Activated CD4-positive, alpha-beta T cell treated with anti-CD3 and anti-CD28 coated beads, Interleukin-2, amount 50 U/mL, for 24 hours (primary cell): ENCODE measurements at places on chromosomes 16 and 17.

DNA sequence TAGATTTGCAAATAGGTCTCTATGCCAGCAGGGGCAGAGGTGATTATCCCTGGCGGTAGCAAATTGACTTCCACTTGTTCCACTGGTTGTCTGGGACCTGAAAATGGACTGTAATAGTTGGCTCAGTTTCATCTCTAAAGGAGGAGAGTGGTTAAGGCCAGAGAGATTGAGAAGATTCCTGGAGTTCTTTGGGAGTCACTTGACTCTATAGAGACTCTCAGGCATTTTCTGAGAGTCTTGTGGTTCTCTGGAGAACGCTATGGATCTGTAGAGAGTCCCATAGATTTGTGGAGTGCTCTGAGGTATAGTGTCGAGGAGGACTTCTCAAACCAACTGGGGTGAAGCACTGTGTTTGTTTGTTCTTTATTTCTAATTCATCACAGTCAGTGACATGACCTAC, 8.9 kb upstream of the PMP22 start:
- no peak for DNase-seq

DNA sequence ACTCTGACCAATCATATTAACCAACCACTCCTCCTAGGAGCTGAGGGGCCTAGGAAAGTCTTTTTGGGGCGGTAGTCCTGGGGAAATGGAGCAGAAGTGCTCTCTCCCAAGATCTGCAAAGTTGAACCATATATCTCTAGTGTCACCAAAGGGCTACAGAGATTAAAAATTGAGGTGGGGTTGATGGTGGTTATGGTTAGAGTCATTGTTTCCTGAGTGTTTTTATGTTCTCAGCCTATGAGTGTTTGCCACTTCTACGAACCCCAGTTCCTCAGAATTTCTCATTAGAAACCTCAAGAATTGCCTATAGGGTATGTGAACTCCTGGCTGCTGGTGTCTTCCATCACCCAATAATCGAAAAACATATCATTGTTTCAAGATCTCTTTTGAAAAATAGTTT, 217.8 kb downstream of the CDRT15L2 start:
- no peak for DNase-seq

DNA sequence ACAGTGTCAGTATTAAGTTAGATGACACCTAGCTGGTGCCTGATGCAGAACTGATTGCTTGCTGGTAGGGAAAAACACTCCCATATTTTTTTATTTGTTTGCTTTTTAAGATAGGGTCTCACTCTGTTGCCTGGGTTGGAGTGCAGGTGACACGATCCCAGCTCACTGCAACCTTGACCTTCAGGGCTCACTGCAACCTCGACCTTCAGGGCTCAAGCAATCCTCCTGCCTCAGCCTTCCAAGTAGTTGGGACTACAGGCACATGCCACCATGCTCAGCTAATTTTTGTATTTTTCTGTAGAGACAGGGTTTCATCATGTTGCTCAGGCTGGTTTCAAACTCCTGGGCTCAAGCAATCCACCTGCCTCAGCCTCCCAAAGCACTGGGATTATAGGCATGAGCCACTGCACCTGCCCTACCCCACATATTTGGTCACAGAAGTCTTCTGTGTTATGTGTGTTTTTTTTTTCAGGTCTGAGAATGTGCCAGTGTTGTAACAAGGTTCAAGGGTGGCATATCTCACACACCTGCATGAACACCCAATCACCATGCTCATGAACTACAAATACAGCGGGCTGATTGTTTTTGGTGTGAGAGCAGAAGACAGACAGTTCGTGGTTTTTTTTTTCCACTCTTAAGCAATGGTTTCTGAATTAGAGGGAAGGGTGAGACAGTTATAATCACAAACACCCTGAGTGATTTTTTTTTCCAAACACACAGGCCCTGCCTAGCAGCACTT, 22.8 kb downstream of the SPAG9 start:
- no peak for DNase-seq

DNA sequence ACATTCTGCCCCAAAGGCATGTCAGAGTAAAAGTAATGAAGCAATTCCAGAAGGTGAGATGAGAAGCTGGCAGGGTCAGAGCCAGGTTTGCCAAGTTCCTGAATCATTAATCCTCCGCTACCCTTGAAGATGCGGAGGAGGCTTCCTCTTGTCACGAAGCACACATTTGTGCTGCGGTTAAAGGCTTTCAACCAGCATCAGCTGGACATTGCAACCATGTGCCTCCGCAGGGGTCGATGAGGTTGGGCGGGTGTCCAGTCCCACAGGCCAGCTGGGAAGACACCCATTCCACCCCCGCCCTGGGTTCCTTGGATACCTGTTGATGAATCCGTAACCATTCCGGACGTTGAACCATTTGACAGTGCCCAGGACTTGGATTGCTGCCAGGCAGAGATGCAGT, 1.3 kb downstream of the YBX2 start:
- DNase-seq, result no peak
